Stimulated activated CD4-positive, alpha-beta T cell treated with anti-CD3 and anti-CD28 coated beads, TNF-alpha, amount 100 ng/mL, for 48 hours (primary cell): ENCODE measurements at places on chromosomes 13 and 19.

GRCh38 chr19:1862068-1862423 is 1.3 kb downstream of the KLF16 start:
- DNase-seq: no peak

- no peak for DNase-seq
Observed at GRCh38 chr13:38641164-38641948, 45.5 kb upstream of the FREM2 start.

DNA sequence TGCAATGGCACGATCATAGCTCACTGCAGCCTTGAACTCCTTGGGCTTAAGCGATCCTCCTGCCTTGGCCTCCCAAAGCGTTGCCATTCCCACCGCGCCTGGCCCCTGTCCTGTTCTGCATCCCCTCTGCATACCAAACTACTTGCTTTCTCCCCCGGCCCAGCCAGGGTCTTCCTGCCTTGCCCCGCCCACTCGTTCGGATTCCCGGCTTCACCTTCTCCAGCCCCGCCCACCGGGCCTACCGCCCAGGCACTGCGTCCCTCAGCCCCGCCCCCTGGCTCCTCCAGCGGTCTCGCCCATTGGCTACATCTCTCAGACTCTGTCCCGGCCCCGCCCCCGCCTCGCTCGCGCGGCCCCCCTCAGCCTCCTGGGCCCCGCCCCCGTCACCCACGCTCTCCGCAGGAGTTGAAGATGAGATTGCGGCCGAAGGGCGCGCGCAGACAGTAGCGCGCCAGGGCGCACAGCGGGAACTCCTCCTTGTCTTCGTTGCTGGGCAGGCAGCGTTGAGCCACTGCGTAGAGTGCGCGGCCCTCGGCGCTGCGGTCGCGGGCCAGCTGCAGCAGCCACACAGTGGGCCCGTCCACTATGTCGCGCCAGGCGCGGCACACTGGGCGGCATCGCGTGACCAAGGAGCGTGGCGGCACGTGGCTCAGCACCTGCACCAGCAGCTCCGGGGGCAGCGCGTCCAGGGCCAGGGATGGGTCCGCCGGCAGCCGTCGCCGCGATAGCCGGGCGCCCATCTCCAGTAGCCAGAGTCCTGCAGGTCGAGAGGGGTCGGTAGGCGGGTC is 19.0 kb downstream of the MRPS12 start:
- DNase-seq: peak; percentile 93

DNA sequence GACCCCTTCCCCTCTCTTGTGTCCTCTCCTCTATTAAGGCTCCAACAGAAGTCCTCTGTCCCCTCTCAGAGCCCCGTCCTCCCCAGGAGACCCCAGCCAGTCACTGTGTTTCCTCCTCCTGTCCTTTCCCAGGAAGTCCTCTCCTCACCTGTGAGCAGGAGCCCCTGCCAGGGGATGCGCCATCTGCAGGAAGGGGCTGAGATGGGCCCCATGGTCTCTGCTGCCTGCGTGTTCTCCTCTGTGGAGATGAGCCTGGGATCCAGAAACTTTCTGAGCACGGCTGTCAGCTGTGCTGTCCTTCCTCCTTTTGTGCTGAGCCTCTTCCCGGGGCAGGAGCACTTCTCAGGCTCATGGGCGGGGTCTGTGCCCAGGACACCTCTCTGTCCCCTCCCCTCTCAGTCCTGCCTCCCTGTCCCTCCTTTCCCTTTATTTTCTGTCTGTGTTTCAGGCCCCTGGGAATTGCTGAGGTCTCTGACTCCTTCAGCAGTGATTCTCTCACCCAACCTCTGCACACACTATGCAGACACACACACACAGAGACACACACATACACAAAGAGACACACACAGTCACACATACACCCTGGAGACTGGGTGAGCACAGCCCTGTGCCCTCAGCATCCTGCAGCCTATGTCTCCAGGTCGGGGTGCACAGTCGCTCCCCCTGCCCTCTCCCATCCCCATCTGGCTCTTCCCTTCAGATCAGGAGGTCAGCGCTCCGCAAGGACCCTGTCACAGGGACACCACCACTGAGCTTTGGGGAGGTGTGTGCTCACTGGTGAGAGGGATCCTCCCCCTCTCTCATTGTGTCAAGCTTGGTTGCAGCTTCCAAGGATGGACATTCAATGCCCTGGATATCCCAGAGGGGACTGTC is at the start of gene CEACAM8:
TSS of gene CEACAM8 (minus strand) at position 308 of the 873 bp plus-strand sequence. CDS start at position 212, 96 bp downstream.
- DNase-seq: no peak
